Activated T-helper 2 cell treated with anti-CD3 and anti-CD28 coated beads, Interferon-gamma antibody, Interleukin-2, Interleukin-4, amounts not matched to agents 10 μg/mL and 5 μg/mL and 100 μg/mL, durations not matched to agents 14 hours and 24 hours and 36 hours (primary cell): ENCODE measurements at places on chromosomes 6 and 20.

DNA sequence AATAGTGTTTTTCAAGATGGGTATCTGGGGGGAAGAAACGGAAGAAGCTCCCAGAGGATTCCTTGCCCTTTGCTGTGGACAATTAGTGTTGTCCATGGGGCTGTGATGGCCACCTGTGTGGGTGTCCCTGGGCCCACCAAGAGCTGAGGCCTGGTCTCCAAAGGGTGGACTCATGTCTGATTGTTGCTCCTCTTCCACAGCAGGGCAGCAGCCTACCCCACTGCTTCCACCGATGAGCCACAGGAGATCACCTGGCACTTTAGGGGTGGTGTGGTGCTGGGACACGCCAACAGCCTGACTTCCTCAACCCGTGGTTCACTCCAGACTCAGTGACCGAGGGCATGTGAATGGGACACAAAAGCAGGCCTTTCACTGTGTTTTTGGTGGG is 25.1 kb downstream of the PRPH2 start:
- DNase-seq: no peak

- DNase-seq: no peak
Measured at GRCh38 chr6:17297271-17298080, 16.3 kb downstream of the RBM24 start.

- DNase-seq: no peak
Measured at GRCh38 chr6:71138376-71138775, 150.2 kb upstream of the OGFRL1 start.

DNA sequence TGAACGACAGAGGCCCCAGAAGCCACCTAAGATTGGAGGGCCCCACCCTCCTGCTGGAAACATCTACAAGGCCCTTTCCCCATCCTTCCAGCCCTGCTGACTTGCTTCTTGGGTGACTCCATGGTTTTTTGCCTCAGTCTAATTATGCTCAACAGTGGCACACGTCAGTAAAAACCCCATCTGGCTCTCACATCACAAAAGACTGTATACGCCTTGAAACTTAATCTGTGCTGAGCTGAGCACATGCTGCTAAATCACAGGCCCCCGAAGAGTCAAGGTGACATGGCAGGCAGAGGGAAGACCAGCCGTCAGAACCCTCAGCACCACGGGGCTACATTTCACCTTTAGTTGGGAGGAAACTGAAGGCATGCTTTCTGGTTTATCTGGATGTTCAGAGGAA is 323.1 kb downstream of the CDH26 start:
- no peak for DNase-seq

DNA sequence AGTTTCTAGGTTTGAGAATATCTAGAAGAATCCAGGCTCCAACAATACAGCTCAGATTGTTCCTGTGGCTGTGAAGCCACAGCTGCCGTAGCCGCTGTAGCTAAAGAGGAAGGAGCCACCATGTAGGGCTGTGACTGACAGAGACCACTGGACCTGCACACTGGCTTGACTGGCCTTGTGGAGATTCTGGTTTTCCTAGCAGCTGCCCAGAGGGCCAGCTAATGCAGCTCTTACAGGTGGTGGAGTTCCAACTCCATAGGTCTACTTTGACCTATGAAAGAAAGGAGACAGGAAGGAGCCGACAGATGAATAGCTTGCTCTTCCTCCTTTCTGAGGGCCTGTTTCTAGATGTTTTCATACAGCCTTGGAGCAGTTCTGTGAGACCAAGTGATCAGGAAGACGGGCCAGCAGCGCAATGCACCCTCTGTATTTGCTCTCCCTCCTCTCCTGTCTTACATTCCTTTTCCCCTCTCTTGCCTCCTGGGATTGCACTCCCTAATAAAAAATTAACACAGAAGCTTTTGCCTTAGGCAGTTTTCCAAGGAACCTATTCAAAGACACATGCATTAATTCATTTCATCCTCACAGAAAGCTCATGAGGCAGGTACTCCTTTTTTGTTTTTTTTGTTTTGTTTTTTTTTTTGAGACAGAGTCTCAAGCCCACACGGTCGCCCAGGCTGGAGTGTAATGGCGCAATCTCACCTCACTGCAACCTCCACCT is 51.8 kb upstream of the MYB start:
- DNase-seq: no peak

- no peak for DNase-seq
Measured at GRCh38 chr20:48789781-48790472, 37.9 kb downstream of the PREX1 start.

DNA sequence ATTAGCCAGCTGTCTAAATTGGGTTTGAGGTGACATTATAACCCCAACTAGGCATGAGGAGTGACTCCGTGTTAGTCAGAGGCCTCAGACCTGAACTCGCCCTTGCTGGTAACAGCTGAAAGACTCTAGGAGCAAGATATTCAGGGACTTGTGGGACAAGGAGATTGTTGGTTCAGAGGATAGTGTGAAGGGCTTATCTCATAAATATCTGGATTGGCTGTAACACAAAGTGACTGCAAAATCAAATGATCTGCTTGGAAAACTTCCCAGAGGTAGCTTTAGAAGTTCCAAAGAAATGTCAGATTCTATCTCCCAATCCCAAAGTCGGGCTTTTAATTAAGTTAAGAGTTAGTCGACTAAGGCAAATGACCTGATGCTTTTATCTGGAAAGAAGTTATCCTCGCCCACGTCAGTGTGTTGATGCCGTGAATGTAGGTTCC is 72.4 kb downstream of the TULP4 start:
- DNase-seq: no peak

- DNase-seq: no peak
Measured at GRCh38 chr6:37850260-37850659, 30.7 kb downstream of the ZFAND3 start.
